ENCODE measurements at places on chromosomes 7 and 10.
A peak's percentile ranks its signal among the peaks of the same experiment; 100 is the strongest.

DNA sequence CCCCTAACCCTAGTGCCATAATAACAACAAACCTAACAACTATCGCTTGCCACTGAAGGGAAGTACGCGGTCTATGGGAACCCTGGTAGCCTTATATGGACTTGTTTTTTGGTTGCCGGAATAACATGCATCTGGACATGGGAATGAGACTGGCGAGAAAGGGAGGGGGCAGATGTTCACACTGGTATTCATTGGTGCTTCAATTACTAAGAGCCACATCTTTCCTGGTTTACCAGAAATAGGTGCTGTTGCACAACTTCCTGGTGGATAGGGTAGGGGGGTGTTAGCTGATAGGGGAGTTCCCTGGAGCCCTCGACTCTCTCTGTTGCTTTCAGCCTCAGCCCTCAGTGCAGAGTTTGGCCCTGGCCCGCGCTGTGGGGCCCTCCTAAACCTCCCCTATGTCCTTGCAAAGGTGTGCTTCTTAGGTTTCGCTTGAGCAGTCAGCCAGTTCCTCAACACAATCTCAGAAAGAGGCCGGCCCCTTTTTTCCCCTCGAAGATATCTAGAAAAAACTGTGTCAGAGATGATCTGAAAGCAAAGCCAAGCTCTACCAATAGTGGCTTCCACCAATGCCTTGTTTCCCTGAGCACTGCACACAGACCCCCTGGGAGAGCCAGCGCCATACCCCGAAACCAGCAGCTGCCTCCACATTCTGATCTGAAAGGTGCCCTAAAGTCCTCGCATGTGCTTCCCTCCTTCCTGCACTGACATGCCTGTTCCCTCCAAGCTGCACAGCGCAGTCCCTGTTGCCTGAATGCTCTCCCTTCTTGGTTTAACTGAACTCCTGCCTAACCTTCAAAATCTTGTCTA lies 13.5 kb downstream of the TBXAS1 start:
- DNase-seq: no peak

DNA sequence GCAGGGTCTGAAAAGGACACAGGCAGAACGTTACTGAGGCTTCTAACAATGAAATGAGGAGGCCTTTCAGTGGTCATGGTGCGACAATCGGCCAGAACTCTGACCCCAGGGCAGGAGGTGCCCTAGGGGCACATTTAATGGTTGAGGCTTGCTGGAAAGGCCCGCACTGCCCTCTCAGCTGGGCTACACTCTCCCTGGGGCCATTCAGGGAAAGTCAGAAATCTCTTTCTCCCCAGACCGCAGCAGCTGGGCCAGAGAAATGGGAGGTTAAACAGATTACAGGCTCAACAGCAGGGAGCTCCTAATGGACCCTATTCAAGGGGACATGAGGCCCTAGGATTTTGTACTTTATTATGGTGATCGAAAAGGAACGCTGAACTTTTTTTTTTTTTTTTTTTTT lies 85.6 kb upstream of the FGFR2 start:
- DNase-seq: no peak

DNA sequence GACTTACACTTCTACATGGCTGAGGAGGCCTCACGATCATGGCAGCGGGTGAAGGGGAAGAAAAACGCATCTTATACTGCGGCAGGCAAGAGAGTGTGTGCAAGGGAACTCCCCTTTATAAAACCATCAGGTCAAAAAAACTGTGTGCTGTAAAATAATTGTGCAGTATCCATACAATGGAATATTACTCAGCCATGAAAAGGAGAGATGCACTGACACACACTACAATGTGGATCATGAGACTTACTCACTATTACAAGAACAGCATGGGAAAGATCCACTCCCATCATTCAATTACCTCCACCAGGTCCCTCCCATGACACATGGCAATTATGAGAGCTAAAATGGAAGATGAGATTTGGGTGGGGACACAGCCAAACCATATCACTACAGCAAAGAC lies 27.2 kb upstream of the CARD11 start:
- no peak for DNase-seq

- DNase-seq: no peak
Observed at GRCh38 chr10:124157271-124157681, 63.9 kb upstream of the CHST15 start.

DNA sequence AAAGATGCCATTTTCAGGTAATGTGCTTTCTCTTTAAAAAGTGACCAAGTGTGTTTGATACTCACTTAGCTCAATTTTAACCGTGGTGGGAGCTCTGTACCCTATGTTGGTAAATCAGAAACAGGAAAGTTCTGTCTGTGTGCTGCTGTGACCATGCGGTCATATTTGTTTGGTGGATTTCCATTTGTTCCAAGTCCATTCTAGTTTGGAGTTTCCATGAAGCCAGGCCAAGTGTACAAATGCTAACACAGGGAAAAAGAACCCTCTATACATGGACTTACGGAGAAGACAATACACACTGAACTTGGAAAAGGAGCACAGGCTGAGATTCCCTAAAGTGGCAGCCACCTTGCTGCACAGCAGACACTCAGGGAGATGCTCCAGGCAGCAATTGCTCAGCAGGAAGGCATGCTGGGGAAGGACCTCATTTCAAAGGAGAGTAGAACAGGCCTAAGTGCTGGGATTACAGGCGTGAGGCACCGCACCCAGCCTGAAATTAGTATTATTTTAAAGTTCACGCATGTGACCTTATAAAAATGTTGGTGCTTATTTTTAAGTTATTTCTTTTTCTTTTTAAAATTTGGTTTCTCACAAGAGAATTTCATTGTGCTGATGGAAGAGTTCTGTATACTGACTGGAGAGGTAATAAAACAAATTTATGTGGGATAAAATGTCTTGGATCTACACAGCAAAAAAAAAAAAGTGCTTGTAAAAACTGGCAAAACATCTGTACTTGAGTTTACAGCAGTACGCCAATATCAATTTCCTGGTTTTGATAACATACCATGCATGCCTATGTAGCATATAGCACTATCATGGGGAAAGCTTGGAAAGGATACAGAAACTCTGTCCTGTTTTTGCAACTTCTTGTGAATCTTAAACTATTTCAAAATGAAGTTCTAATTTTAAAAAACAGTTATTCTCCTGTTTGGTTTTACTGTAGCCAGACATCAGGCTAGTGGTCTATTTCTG lies 436.2 kb downstream of the KCNMA1 start:
- no peak for DNase-seq

DNA sequence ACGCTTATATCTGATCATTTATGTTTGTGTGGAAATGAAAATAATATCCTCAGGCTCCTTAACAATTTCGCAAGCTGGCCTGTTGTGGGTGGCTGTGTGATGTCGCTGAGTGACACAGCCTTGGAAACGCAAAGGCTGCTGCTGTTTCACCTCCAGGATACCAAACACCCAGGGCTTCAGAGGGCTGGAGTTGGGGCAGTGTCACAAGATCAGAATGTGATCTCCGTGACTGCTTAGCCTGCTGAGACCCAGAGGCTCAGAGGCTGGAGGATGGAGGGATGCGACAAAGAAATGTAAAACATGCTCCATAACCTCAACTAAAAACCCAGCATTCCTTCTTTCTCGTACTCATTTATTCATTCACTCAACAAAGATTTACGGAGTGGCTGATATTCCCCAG lies 37.2 kb upstream of the BMPER start:
- DNase-seq: no peak

DNA sequence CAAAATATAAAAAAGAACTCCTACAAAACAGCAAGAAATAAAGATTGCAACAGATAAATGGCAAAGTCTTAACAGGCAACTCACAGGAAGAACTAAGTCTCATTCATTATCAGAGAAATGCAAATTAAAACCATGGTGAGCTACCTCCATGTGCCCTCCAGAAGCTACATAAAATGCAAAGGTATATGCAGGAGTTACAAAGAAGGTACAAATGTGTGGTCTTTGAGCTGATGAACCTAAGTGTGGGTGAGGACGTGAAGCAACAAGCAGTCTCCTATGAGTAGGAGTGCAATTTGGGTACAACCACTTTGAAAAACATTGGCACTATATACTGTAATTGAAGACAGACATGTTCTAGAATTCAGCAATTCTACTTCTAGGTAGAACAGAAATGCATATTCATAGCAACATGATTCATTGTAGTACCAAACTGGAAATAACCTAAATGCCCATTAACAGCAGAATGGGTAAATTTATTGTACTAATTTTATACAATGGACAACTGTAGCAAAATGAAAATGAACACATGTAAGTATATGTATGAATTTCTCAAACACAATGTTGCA lies 61.6 kb upstream of the KCNMA1 start:
- DNase-seq: no peak

- peak; percentile 57 for DNase-seq
Observed at GRCh38 chr7:151506901-151507382, 12.8 kb downstream of the RHEB start.

DNA sequence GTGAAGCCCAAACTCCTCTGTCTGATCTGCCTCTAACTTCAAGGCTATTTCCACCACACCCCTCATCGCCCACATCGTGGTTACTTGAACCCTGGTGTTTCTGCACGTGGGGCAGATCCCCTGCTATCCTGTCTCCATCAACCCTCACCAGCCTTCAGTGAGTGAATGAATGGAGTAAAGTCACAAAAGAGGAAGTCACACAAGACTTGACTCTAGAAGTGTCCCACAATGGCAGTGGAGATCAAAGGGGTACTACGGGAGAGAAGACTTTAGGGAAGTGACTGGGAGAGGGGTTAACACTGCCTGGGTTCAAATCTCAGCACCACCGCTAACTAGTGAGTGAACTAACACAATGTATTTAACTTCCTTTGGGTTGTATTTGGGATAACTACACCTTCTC lies 85.9 kb downstream of the COBL start:
- no peak for DNase-seq

- no peak for DNase-seq
Observed at GRCh38 chr10:47279276-47279675, 20.7 kb upstream of the GDF10 start.

DNA sequence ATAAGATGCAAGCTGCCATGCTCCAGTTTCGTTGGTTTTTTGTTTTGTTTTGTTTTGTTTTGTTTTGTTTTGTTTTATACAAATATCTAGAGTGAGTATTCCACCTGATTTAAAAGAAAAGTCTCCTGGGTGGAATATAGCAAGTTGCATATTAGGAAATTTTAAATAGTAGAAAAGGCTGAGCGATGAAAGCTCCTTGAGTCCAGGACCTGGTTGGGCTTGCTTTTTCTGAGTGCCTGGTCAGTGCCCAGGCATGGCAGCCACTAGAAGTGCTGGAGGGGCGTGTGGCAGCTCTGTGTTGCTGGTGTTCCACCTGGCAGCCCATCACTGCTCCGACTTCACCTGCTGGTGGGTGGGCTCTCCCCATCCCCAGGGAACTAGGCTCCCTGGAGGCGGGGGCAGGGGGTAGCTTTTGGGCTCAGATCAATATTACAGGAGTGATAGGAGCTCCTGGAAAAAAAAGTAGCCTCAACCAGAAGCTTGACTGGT lies 8.0 kb downstream of the COL17A1 start:
- no peak for DNase-seq

DNA sequence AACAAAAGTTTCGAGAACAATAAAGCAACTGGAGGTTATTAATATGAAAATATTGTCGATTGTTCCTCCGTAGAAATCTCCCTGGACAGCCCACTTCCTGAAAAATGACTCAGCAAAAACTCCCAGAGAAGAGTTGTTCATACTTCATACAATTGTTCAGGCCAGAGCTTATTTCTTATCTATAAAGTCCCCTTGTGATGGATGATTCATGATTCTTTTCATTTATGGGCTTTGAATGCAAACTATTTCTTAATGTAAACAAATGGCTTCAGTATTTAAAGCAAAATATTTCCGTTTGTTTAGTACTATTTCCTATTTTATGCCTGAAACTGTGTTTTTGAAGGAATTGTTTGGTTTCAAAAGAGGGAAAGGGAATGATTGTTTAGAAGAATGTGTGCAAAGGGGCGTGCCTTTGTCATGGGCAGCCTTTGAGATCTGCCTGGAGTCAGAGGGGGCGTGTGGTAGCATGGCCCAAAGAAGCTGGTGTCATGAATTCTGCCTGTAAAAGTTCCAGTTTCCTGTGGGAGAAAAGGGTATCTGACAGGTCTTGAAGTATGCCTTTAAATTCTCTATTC lies 26.2 kb upstream of the EXOC6 start:
- DNase-seq: no peak

DNA sequence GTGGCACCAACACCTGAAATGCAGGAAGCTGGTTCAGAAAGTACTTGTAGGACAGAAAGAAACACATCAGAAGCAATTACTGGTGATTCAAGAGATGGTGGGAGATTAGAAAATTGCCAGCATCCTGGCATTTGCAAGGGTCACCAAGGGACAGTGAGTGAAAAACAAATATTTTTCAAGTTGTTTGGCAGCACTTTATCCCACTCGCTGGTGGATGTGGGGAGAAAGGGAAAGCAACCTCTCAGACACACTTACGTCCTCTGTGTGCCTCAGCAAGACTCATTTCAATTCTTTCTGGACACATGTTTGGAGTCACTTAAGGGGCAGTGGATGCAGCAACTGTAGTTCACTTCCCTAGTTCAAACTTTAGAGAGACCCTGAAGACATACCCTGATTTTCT lies 440.4 kb upstream of the GHITM start:
- DNase-seq: no peak

GRCh38 chr7:46776790-46777189 lies 805.1 kb downstream of the TNS3 start:
- no peak for DNase-seq

DNA sequence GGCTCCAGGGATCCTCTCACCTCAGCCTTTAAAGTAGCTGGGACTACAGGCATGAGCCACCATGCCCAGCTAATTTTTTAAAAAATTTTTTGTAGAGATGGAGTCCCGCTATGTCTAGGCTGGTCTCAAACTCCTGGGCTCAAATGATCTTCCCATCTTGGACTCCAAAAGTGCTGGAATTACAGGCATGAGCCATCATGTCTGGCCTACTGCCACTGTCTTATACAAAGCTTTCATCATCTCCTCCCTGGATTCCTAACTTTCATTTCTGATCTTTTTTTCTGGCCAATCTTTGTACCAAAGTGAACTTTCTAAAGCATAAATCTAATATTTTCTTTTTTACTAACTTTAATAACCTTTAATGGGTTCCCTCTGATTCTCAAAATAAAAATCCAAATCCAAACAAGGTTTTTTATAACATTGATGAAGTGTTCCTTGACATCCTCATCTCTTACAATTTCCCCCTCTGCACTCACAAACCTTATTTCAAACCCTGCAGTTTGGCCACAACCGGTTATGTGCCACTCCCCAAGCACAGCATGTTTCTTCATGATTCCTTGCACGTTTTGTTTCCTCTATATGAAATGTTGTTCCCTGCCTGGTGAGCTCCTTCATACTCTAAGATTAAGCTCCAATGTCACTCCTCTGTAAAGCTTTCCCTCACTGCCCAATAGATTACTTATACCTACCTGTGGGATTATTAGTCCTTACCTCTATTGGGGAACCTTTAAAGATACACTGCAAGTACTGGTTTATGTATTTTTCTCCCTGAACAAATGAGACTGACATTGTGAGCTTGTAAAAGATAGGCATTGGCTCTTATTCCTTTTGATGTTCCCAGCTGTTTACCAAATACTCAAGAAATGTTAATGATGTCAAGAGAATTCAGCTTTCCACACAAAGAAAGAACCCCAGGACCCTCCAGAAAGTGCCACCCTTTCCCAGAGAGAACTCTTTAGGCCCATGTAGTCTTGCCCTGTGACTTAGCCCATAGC lies 101.7 kb downstream of the HOXA1 start:
- DNase-seq: no peak

All from globus pallidus (tissue), 1 donor.